ENCODE measurements at places on chromosomes 6 and 20.
A peak's percentile ranks its signal among the peaks of the same experiment; 100 is the strongest.

DNA sequence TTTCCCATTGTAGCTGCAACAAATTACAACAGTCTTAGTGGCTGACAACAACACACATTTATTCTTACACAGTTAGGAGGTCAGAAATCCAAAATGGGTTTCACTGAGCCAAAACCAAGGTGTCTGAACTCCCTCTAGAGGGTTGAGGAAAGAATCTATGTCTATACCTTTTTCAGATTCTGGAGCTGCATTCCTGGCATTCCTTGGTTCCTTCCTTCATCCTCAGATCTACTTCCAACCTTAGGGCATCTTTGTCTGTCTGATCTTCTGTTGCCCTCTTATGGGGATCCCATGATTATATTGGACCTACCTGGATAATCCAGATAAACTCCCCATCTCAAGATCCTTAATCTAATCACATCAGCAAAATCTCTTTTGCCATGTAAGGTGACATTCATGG, 540.9 kb upstream of the MAP3K7 start:
- no peak overlapping the region for H3K4me3 ChIP-seq
- no peak for DNase-seq
- H3K36me3 ChIP-seq: no peaks in the 10 kb centered on the region
- no peaks in the 10 kb centered on the region for H3K27me3 ChIP-seq
- H3K27ac ChIP-seq: no peak overlapping the region

DNA sequence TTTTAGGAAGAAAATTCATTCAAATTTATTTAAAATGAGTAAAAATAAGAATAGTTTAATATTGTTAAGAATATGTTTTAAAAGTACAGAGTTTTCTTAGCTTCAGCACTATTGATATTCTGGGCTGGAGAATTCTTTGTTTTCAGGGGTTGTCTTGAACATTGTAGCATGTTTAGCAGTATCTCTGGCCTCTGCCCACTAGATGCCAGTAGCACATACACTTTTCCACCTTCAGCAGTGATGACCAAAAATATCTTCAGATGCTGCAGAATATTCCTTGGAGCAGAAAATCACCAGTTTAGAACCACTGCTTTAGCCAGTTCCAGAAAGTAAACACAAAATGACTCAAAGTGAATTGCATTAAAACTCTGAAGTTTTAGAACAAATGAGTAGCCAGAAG, 19.4 kb upstream of the SDHAF4 start:
- no peak overlapping the region for H3K4me3 ChIP-seq
- H3K4me1 ChIP-seq: no peaks in the 10 kb centered on the region
- H3K36me3 ChIP-seq: no peaks in the 10 kb centered on the region
- H3K27ac ChIP-seq: no peak overlapping the region
- DNase-seq: peak; percentile 49
- no peaks in the 10 kb centered on the region for H3K27me3 ChIP-seq

DNA sequence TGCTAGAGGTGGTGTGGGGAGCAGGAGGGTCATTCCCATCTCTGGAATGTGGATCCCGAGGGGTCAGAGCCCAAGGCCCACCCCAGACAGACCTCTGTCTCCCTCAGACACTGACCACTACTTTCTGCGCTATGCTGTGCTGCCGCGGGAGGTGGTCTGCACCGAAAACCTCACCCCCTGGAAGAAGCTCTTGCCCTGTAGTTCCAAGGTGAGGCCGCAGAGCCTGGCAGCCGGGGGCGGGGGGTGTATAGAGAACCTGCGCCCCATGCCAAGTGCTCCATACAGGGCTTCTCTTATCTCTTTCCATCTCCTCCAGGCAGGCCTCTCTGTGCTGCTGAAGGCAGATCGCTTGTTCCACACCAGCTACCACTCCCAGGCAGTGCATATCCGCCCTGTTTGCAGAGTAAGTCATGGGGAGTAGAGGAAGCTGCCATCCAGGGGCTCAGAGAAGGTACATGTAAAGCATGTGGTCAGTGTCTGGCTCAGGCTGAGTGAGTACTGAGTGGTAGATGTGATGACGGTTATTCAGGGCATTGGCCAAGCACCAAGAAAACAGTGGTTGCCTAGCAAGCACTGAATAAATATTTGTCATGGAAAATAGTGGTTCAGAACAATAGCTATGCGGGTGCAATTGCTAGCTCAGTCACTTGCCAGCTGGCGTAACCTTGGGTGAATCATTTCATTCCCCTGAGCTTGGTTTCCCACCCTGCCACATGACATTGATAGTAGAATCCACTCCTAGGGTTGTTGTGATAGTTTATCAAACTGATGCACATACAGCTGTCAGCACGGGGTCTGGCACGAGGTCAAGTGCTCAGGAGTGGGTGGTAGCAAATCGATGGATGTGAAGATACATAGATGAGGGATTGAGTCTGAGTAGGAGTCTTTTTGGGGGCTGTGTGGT, 3.5 kb downstream of the PIGT start:
- no peak overlapping the region for H3K27ac ChIP-seq
- H3K4me3 ChIP-seq: no peak overlapping the region
- peaks cover 39% of the 10 kb centered on the region for H3K36me3 ChIP-seq
- H3K4me1 ChIP-seq: peaks cover 32% of the 10 kb centered on the region

- H3K27ac ChIP-seq: no peak overlapping the region
- H3K4me1 ChIP-seq: peaks cover 14% of the 10 kb centered on the region
Measured at GRCh38 chr20:1803061-1803931, 91.9 kb upstream of the SIRPA start.
